GM19239 (cell line): ENCODE measurements at places on chromosomes 4 and X.

- DNase-seq = no peak
Measured at GRCh38 chr4:152281822-152282221, 254.1 kb downstream of the FBXW7 start.

- DNase-seq = no peak
Measured at GRCh38 chr4:188683571-188683970, 544.3 kb downstream of the TRIML1 start.

- DNase-seq = no peak
Measured at GRCh38 chr4:180695851-180696250, 1547.4 kb upstream of the TENM3 start.

- DNase-seq = no peak
Measured at GRCh38 chr4:18242919-18243693, 221.6 kb upstream of the LCORL start.

DNA sequence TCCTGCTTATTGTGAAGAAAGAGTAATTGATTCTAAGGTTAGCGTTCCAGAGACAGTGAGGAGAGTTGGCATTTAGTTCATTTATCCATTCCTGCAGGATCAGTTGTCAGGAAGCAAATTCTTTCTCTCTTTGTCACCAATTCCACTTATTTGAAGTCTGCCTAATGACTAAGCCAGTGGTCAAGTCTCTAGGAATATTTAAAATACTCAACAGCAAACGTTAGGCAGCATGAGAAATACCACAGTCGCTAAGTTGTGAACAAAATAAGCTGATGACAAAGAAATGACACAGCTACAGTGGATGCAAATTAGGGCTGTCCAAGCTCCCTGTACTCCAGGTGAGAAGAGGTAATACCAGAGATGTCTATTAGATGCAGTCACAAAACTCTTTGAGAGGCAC lies 6.6 kb upstream of the MAGEB17 start:
- no peak for DNase-seq

DNA sequence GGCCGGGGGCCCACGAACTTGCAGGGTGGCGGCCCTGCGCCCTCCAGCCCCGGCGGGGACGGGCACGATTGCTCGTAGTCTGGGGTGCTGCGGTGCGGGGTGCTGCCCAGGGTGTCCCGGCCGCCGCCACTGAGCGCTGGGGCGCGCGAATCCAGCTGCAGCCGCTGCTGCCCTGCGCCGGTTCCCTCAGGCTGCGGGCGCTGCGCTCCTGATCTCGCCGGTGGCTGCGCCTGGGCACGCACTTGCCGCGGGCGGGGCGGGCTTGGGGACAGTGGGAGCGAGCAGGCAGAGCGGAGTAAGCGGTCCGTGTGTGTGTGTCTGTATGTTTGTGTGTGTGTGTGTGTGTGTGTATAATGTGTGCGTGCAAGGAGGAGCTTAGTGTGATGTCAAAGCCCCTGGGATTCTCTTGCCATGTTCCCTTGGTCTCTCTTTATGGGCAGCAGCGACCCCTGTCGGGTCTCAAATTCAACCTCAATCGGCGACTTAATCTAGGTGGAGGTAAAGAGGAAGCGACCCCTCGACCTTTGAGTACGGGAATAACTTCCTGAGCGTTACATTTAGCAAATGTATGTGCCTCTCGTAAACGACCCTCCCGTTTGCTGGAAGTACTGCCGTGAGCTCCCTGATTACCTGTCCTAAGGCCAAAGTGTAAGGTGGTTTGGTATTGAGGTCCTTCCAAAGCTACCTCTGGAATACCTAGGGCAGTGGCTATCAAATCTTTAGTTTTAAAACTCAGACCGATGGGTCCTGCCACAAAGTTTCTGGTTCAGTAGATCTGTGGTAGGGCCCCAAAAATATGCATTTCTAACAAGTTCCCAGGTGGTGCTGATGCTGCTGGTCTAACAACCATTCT lies at the start of gene RNF150:
TSS of gene RNF150 (minus strand) at position 324 of the 853 bp plus-strand sequence.
- DNase-seq = peak; percentile 43

DNA sequence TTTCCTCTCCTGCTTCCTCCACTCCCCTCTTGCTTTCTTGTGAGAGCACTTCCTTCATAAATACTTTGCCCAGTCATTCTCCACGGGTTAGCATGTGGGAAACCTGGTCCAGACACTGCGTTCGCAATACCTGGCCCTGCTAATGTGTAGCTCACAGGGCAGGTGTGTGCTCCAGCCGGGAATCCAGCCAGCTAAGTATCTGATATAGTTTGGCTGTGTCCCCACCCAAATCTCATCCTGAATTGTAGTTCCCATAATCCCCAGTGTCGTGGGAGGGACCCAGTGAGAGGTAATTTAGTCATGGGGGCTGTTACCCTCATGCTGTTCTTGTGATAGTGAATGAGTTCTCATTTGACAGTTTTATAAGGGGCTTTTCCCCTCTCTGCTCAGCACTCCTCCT lies 32.2 kb upstream of the STX18 start:
- no peak for DNase-seq

- DNase-seq = no peak
Measured at GRCh38 chr4:156568484-156568883, 403.1 kb downstream of the PDGFC start.

DNA sequence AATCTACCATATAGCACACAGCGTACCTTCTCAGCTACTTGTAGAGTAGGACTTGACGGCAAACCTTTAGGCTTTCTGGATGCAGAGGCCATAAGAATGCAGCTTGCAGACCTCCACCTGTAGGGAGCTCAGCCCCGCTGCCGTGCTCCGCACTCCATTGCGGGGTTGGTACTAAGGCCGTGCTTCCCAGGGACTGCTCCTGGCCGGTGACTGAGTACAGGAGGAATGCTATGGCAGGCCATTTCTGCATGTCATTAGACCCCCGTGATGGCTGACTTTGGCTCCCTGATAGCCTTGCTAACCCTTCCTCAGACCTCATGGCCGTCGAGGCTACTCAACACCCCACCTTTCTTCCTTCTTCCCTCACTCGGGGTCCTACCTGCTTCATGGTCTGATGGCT lies 26.4 kb downstream of the TIGD2 start:
- DNase-seq = no peak

DNA sequence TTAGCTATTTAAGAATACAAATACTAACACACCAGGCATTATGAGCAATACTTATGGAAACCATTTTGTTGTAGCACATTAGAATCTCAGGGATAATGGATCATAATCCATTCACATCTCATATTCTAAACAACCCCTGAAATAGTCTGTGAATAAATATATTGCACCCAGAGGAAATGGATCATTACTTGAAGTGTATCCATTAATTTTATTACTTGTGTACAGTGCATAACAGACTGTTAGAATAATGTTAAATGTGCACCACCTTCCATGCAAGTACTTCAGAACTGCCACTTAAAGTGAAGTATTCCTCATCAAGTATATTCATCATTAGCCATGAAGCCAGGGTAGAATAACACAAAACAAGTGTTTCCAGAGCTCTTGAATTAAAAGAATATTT lies 715.5 kb downstream of the DMD start:
- DNase-seq = no peak

- DNase-seq = no peak
Measured at GRCh38 chr4:1244081-1244977, 4.6 kb downstream of the CTBP1 start.

GRCh38 chr4:32697281-32697814 lies 1977.2 kb downstream of the PCDH7 start:
- no peak for DNase-seq

DNA sequence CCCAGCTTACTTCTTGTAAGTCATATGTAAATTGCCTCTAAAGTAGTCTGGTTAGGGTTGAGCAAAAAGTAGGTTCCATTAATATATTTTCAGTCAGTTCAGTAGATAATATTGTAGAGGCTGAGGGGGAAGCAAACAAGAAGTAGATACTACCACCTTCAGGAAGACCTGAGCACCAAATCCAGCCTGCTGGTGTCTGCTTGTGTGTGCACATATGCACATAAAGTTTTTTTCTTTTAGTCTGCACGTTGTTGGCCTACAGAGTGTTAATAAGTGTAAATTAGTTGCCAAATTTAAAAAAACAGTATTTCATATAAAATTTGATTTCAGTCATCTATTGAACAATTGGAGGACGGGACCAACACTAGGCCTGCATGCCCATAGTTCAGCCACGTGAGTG lies 76.7 kb downstream of the CCKAR start:
- DNase-seq = no peak

DNA sequence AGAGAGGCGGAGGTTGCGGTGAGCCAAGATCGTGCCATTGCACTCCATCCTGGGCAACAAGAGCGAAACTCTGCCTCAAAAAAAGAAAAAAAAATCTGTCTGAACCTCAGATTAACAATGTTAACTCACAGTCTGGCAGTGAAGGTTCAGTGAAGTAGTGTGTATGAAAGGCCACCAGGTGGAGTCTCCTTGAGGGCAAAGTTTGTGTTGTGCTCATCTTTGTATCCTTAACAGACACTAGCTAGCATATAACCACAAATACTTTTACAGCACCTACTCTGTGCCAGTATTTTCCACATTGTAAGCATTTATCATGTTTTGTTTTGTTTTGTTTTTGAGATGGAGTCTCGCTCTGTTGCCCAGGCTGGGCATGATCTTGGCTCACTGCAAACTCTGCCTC lies 46.0 kb upstream of the MGST2 start:
- no peak for DNase-seq

DNA sequence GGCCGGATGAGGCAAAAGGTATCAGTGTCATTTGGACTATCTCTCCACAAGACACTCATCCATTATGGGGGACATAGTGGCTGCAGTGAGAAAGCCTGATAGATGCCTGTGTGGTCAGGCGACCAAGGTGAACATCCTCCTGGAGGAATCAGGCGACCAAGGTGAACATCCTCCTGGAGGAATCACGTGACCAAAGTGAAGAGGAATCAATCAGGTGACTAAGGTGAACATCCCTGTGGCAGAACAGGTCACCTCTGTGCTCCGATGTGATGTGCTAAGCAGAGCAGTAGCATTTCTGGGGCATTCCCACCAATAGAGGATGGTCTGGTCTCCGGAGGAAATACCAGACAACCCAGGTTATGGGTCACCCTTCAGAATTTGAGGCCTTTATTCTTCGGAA lies 44.0 kb downstream of the RNF212 start:
- no peak for DNase-seq

- no peak for DNase-seq
Measured at GRCh38 chr4:41349021-41349420, 92.3 kb downstream of the UCHL1 start.

- DNase-seq = no peak
Measured at GRCh38 chr4:8725071-8725841, 132.7 kb downstream of the CPZ start.

- DNase-seq = no peak
Measured at GRCh38 chr4:151100531-151100930, 1.1 kb downstream of the RPS3A start.

DNA sequence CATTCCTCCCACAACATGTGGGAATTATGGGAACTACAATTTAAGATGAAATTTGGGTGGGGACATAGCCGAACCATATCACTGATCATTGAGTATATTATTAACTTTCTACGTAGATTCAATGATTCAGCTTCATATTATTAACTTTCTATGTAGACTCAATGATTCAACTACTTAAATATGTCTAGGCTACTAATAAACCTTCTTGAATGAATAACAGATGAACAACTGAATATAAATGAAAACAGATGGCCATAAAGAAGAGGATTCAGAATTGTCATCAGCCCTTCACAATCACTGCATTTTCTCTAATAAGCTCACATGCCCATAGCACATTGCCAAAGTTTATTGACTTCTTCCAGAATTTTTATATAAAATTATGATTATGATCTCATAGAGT lies 57.0 kb downstream of the CEP44 start:
- no peak for DNase-seq

DNA sequence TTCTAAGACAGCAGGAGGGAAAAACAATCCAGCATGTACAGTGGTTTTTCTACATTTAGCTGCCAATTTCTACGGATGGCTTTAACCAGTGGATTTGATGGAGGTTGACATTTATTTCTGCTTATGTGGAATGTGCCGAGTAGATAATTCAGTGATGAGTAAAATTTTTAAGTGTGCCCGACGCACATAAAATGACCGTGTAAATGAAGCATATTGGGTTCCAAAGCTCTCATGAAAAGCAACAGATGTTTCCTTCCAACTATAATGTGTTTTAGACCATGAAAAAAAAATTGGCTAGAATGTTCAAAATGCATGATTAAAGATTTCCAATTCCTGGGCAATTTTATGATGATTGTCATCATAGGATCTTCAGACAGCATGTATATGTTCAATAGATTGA lies 14.1 kb downstream of the INPP4B start:
- no peak for DNase-seq

DNA sequence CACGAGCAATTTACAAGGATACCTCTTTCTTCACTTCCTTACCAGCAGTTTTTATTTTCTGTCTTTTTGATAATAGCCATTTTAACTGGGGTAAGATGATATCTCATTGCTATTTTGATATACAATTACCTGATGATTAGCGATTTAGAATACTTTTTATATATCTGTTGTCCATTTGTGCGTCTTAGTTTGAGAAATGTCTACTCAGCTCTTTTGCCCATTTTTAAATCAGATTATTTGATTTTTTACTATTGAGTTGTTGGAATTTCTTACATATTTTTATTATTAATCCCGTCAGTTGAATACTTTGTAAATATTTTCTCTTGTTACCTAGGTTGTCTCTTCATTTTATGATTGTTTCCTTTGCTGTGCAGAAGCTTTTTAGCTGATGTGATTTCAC lies 1.5 kb upstream of the SPIN2A start:
- no peak for DNase-seq

- DNase-seq = no peak
Measured at GRCh38 chr4:176042195-176042594, 23.4 kb upstream of the WDR17 start.

DNA sequence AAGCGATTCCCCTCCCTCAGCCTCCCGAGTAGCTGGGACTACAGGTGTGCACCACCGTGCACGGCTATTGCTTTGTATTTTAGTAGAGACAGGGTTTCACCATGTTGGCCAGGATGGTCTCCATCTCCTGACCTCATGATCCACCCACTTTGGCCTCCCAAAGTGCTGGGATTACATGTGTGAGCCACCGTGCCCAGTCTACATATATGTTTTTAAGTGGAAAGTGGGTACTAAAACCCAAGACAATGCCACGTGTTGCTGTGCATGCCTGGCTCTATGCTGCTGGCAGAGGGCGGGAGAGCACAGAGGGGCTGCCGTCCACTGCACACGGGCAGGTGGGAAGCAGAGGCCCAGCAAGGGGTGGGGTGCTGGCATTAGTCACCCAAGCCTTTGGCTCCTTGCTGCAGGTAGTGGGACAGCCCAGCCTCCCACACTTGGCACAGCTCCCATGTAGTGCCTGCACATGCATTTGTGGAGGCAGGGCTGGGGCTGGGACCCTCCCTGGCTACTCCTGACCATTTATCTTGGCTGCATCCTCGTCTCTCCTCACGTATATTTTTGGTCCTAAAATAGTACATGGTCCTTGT lies 3.5 kb downstream of the EMD start:
- no peak for DNase-seq
